ENCODE measurements at places on chromosomes 6 and 20.

- no peak for DNase-seq
Measured at GRCh38 chr20:8670893-8671215, 398.0 kb upstream of the PLCB4 start.

- no peak for DNase-seq
Measured at GRCh38 chr6:12590901-12591300, 125.7 kb upstream of the PHACTR1 start.

- no peak for DNase-seq
Measured at GRCh38 chr6:138382498-138383265, 5.0 kb downstream of the SMIM28 start.

GRCh38 chr6:21064756-21065340, 528.7 kb upstream of the SOX4 start:
- DNase-seq: peak; percentile 66

DNA sequence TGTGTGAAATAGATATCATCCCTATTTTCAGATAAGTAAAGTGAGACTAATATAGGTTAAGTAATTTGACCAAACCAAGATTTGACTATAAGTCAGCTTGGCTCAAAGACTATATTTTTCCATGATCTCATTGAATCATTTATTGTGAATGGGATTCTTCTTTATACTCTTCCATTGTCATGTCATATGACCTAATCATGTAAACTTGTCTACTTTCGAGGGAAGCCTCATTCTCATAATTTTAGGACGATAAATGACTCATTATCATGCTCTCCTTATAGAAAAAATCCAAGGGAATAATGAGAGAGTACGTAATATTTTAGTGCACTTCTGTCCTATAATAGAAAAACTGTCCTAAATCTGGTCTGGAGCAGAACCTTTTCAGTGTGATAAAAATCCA, 40.9 kb upstream of the CCN6 start:
- DNase-seq: no peak

- peak; percentile 87 for DNase-seq
Measured at GRCh38 chr20:11235058-11235457, 561.3 kb upstream of the JAG1 start.

DNA sequence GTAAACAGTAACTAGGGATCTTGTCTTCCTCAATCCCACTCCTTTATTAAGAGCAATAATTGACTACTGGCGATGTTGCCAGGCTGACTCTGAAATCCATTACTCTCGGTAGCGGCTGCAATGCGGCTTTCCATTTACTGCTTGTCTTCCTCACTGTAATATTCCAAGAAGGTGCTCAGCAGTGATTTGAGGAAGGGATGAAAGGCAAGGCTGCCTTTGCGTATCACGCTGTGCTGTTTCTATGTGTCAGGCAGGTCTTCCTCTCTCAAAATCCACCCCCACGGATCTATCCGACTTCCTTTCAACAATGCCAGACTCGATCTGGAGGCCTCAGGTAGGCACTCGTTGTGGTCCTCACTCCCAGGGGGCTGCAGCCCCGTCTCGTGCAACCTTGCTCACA, 261.4 kb upstream of the CDH4 start:
- no peak for DNase-seq

DNA sequence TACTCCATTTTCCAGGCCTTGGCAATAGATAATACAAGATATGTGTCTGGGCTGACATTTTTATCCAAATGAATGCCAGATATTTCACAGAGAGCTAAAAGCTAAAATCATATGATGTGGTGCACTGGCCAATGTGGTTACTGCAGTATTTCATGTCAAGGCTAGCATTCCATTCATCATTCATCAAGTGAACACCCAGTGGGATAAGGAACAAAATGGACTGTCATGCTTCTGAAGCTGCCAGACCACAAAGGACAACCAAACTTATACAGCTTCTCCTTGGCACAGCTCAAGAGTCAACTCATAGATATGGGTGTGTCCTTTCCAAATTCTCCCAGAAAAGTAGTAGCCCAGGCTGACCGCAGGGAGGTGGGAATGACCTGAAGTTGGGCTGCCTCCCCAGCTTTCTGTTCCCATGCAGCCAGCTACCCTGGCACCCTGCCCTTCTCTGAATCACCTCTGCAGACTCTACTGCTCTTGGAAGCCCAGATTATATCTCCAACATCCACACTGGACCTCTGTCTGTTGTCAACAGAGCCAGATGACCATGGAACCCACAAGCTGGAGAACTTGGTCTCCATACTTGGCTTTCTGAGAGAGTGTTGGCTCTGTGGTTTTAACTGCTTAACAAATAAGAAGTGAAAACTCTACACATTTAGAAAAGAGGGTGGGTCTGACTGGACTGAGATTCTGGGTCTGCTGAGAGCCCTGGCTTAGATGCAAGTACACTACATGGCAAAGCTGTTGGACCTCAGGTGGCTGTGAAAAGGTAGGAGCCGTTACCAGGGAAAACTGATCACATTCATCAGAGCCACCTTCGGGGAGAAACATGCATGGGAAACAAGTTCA, 122.8 kb downstream of the ALDH8A1 start:
- DNase-seq: no peak

GRCh38 chr6:159693894-159694545, 979 bp upstream of the SOD2 start:
- DNase-seq: peak; percentile 76

GRCh38 chr6:158653577-158654354, 3.9 kb downstream of the SYTL3 start:
- no peak for DNase-seq

DNA sequence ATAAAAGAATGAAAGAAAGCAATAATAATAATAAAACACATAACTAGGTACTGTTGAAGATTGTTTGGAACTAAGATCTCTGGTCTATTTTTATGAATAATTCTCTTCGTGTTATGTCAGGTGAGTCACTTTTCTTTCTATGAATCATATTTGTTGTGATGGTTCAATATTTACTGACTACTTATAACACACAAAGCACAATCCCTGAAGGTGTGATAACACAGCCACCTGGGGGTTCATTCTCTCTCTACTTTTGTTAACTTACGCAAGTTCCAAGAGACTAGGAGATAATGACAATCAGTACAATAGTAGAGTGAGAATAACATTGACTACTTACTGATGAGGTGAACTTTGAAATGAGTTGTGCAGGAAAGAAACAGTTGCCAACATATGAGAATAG, 149.9 kb downstream of the IBTK start:
- no peak for DNase-seq

DNA sequence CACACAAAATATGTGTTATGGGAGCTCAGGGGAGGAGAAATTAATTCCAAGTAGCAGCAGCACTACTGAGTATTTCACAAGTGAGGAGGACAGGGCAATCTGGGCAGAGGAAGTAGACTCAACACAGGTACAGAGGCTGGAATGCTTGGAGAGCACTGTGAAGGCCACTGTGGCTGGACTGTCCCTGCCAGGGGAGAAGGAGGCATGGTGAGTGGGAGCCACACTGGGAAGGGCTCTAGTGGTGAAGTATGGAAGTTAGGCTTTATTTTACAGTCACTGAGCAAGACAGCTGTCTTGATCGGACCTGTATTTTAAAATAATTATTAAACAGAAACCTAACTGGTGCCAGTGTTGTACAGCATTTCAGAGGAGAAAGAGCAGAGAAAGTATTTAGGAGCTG, 28.8 kb downstream of the FAM229B start:
- DNase-seq: no peak

GRCh38 chr6:166737261-166737660, 110.2 kb upstream of the RPS6KA2 start:
- DNase-seq: peak; percentile 75

- DNase-seq: peak; percentile 79
Measured at GRCh38 chr6:156347246-156347645, 429.9 kb upstream of the ARID1B start.

- no peak for DNase-seq
Measured at GRCh38 chr6:82283771-82284410, 36.3 kb upstream of the IBTK start.

- DNase-seq: no peak
Measured at GRCh38 chr6:127458222-127458621, 967 bp downstream of the KIAA0408 start.

GRCh38 chr6:18203786-18204185, 48.6 kb downstream of the KDM1B start:
- DNase-seq: no peak

- DNase-seq: no peak
Measured at GRCh38 chr6:12761376-12762115, 45.0 kb downstream of the PHACTR1 start.

DNA sequence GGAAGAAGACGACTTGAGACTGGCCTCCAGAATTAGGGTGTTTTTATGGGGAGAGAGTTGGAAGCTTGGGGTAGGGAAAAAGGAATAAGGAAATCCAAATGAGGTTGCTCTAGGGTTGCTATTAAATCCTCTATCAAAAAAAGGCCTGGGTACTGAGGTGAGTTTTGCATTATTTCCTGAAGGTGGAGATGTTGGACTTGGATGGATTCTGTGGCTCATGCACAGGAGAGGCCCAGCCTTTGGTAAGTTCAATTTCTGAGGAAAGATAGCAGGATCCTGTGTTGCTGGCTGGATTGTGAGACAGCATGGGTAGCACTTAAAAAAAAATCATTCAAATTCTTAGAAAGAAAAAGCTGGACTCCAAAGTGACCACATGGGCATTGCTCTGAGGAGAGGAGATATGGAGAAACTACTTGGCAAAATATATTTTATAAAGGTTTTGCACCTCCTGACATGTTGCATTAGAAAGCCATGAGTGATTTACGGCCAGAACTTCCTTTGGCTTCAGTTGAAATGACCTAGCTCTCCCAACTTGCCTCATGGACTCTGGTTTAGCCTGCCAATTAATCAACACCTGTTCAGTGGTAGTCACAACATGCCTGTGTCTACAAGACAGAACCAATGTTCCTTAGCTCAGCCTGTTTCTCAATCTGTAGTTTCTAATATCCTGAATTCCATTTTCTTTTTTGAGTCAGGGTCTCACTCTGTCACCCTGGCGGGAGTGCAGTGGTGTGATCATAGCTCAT, 152.1 kb upstream of the RALGAPA2 start:
- DNase-seq: no peak

DNA sequence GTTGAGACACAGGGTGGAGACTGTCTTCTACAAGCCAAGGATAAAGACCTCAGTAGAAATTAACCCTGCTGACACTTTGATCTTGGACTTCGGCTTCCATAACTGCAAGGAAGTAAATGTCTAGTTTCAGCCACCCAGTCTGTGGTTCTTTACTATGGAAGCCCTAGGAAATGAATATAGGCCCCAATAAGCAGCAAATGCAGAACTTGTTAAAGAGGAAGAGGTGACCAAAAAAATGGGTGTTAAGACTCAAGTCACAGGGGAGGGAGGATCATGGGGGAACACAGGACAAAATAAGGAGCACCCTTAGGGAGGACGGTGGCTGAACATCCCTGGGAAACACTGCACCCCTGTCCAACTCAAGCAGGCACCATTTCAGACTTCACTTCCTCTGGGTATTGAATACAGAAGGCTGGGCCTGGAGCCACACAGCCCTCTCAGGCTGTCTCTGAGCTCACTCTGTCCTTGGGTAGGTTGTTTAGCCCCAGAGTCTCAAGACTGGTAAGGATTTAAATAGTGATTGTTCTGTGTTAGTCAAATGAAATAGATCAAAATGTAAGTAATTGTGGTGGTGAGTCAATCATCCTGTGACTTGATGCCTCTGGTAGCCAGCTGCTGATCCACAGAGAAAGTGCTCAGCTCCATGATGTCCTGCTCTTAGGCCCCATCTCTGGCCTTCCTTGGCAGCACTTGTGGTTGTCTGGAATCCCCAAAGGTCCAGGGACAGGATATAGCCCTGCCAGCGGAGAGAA, 30.5 kb upstream of the SIRPD start:
- DNase-seq: no peak

GRCh38 chr20:21725892-21726291, 20.4 kb downstream of the PAX1 start:
- no peak for DNase-seq

GRCh38 chr6:113735491-113735890, 121.7 kb upstream of the MARCKS start:
- no peak for DNase-seq

DNA sequence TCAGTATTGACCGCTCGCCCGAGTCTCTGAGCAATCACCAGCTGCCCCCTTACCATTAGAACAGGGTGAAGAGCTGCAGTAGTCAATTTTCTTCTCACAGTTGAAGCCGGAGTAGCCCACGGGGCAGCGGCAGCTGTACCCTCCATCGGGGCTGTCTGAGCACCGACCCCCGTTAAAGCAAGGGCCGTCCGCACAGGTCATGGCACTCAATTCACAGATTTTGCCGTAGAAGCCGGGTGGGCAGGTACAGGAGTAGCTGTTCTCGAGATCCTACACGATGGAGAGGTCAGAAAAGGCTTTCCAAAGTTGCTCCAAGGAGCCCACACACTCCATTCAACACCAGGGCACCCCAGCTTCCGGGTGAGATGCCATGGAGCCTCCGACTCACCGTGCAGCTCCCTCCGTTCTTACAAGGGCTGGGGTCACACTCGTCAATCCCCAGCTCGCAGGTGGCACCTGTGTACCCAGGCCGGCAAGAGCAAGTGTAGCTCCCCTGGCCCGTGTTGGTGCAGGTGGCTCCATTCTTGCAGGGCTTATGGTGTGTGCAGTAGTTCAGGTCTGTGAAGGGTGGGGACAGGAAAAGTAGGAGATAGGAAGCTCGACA, 5.9 kb downstream of the DLL1 start:
- DNase-seq: no peak

DNA sequence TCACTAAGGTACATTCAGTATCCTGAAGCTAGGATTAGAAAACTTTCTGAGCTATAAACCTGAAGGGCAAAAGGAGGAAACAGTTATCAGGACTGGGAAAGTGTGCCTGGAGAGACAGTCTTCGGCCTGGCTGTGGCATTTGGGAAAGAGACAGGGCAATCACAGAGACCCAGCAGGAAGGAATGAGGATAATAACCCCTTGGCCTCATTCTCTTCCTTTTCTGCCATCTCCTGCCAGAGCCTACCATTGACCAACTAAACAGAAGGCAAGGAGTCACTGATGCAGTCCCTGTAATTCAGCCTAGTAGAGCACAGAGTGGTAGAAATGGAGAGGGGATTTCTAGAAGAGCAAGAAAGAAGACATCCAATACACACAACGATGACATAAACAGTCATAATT, 359.4 kb downstream of the HDGFL1 start:
- DNase-seq: no peak

DNA sequence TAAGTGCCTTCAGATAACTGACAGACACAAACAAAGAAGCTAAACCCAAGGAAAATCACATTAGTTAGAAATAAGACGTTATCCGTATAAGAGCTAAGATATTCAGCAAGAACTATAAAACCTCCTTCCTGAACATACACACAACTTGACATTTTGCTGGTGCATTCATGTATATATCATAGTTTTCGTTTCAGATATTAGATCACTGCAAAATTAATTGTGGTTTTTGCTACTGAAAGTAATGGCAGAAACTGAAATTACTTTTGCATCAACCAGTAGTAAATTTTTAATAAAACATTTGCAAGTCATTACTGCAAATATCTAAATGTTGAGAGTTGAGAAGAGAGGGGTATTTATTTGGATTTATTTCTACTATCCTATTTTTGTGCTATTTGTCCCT, 26.1 kb upstream of the KCNQ5 start:
- no peak for DNase-seq

DNA sequence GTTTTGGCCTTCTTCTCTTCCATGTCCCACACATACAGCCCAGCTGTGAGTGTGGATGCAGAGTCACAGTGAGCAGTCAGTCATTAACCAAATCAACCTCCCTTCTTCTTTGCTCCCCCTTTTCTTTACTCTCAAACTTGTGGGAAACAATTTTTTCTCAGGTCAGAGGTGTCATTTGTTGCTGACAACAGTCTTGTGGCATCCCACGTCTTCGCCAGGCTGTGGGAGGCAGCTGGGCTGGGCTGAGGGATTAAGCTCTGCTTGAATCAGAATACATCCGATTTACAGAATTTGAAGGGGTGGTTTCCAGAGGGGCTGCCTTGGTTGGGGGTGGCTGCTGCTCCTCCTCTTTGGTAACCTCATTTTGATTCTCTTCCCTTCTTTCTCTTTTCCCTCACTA, 40.5 kb downstream of the SCGN start:
- DNase-seq: no peak
